ENCODE measurements at places on chromosomes 16 and 17.
A peak's percentile ranks its signal among the peaks of the same experiment; 100 is the strongest.

- no peak for DNase-seq
Observed at GRCh38 chr16:17303101-17303500, 167.7 kb downstream of the XYLT1 start.

GRCh38 chr16:1420111-1420539, 422 bp downstream of the UQCC4 start:
- no peak for DNase-seq

GRCh38 chr16:83966153-83966696, 1.8 kb upstream of the NECAB2 start:
- no peak for DNase-seq

GRCh38 chr17:69287168-69287567, 39.8 kb downstream of the ABCA5 start:
- no peak for DNase-seq

DNA sequence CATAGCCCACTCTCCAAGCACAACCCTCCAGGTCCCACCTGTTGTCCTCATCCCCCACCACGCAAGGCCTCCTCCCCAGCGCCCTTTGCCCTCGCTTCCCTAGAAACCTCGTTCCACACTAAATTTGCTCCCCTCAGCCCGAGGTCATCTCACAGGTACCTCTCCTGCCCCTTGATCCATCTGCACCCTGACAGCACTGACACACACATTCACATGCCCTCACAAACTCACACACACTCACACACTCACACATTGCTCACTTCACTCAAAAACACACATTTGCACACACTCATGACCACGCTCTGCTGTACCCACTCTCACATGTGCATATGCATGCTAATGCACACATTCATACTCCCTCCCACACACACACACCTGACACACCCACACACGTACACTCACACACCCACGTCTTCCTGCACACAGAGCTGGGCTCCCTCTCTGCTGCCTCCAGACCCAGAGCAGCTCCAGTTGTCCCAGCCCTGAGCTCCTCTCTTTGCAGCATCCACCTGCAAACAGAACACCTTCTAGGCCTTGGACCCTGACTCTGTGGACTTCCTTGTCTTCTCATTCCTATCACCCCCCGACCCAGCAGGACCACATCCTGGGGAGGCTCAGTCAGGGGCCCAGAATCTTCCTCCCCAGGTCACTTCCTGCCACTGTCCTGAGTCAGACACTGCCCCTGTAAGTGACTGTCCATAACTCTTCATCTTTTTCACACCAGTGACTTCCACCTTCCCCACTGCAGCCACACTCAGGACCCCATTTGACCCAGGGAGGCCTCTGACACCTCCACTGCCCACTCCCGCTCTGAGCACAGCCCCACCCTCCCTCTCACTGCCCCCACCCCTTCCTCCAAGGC, 4.9 kb downstream of the ASGR2 start:
- no peak for DNase-seq

DNA sequence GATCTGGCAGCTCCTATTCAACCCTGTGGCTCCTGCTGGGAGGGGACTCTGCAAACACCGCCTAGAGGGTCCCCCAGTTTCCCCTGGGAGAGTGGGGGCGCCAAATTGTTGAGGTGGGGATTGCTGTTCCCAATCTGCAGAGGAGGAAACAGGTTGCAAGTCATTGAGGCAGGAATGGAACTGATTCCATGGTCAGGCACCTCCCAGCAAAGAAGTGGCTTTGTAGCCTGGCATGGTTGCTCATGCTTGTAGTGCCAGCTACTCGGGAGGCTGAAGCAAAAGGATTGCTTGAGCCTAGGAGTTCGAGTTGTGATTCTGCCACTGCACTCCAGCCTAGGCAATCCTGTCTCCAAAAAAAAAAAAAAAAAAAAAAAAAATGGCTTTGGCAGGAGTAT, 198 bp upstream of the PYDC1 start:
- DNase-seq = no peak

GRCh38 chr16:28260193-28260592, 32.1 kb upstream of the SBK1 start:
- DNase-seq = no peak

DNA sequence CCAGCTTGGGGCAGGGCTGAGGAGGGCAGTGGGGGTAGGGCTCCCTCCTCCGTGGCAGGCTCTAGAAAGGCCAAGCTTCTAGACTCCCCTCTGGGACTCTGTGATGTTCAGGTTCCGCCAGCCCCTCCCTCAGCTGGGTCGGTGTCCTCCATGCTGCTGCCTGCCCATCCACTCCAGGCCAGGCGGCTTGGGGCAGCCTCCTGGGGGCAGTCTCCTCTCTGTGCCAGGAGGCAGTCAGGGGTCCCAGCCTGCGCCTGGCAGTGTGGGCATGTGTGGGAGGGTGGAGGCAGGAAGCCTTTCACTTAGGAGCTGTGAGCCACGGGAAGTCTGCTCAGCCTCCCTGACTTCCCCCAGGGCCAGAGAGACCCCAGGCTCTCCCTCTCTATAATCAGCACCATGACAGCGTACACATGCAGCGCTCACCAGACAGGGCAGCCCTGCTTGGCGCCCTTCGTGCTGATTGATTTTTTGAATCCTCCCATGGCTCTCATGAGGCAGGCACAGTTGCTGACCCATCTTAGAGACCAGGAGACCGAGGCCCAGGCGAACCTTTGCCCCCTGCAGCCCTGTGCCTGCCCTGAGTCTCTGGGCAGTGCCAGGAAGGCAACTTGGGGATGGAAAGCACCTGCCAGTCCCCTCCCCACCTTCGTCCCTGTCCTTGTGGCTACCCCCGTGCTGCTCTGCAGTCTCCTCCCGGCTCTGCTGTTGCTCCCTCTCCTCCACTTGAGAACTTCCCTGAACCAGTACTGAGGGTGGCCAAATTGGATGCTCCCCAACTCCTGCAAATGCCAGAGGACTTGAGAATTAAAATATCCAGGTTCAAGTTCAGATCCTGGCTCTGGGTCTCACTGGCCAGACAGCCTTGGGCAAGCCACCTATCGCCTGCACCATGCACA, 234.7 kb upstream of the GSE1 start:
- no peak for DNase-seq

- DNase-seq = no peak
Observed at GRCh38 chr17:74832421-74832820, 27.3 kb downstream of the GRIN2C start.

DNA sequence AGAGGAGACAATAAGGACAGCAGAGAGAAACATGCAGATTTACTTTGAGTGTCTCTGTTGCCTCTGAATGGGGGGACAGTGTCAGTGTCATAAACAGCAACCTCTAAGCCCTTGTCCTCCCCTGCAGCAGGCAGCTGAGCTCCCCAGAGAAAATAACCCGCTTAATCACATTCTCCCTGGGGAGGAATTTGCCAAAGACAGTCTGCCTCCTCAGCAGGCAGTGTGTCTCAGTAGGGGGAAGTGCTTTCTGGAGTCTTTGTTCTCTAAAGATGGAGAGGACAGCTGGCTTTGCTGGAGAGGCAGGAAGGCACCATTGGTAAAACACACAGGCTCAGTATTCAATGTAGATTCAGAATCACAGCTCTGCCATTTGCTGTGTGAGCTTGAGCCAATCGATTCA, 16.1 kb downstream of the TEKT5 start:
- DNase-seq = no peak

GRCh38 chr17:63780928-63781327, 7.0 kb downstream of the DDX42 start:
- no peak for DNase-seq

DNA sequence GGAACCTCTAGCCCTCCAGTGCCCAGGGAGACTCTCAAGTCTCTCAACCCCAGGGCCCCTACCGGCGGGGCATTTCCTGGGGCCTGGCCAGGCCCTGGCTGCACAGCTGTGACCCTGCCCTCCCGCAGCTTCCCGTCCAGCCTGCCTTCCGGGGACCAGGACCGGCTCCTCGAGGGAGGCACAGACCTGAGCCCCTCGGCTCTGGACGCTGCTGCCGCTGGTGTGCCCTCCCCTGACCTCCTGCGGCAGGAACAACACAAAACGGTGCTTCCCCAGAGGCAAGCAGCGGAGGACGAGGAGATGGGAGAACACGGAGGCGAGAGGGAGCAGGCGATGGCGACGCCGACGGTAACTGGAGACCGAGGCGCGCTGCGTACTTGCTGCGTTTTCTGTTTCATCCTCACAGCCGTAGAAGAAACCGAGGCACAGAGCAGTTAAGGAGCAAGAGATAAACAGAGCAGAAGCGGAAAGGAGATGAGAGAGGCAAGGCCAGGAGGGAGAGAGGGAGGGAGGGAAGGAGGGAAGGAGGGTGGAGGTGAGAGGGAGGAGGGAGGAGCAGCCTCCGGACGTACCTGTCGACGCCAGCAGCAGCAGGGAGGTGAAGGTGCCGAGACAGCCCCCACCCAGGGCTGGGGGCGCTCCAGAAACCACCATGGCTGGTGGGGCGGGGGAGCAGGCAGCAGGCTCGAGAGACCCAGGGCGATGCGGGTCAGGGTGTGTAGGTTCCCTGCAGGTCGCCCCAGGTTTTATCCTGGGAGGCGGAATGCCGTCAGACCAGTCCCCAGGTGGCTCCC, at the start of gene PRSS22:
Gene PRSS22, minus strand, starts transcription at position 720 of the 794 bp plus-strand sequence. Its CDS starts 66 bp downstream, at position 654.
- no peak for DNase-seq

GRCh38 chr17:80855948-80856862, 135.4 kb upstream of the CHMP6 start:
- DNase-seq = no peak

DNA sequence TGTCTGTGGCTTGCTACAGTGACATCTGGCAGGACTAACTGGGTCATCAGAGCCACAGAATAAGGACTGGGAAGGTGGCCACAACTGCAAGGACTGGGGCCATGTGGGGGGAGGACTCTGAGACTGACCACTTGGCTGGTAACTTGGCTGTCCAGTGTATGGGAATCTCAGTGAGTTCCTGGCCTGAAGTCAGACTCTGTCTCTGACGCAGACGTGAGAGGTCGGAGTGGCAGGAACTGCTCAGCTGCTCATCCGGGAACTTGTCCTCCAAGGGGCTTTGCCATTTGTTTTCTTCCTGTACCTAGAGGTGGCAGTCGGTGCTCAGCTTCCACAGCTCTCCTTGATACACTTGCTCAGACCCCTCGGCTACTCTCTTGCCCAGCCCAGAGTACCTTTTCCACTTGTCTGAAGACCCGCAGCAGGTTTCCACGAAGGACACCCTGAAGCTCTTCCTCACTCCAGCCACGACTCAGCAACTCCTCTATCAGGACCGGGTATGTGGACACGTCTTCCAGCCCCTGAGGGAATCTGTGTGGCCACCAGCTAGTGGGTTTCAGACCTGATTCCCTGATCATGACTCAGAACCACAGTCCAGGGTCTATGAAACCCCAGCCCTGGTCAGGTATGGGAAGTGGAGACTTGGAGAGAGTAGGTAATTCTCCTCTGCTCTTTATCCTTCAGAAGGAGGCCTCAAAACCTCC, 7.3 kb upstream of the DPEP3 start:
- DNase-seq = no peak

GRCh38 chr16:8908810-8909468, 26.8 kb downstream of the LITAFD start:
- no peak for DNase-seq

- no peak for DNase-seq
Observed at GRCh38 chr17:17675925-17676534, 5.2 kb upstream of the RAI1 start.

- DNase-seq = no peak
Observed at GRCh38 chr16:12532871-12533610, 270.6 kb downstream of the CPPED1 start.

DNA sequence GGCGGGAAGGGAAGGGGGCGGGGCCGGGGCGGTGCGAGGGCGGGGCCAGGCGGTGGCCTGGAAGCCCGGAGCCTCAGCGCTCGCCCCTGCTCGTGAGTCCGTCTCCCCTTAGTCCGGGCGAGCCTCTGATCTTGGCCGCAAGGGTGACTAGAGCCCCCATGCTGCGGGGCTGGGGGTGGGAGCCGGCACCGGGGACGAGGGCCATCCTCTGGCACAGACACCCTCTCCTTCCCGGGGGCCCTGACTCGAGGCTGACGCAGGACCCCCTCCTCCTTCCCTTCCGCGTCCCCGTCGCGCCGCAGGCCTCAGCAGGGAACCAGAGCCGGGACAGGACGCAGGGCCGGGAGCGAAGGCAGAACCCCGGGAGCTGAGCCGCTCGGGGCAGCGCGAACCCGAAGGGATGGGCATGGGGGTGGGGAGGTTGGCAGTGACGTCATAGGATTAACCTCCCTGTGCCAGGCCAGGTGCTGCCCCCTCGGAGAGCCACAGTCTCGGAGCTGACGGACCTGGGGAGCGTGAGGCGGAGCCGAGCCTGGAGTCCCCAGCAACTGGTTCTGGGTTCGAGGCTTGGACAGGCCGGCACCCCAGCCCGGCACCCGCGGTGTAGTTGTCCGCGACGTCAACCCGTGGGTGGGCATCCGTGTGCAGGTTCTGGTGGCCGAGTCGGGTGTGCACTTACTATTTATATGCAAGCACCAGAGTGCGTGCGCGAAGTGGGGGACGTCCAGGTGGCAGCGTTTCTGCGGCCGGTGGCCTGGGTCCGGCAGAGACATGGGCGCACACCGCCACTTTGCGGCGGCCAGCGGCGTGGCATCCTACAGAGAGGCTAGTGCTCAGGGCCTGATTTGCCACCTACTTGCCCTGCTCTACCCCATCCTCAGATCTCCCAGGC, 503 bp upstream of the PLCD3 start:
- DNase-seq = peak; percentile 93

DNA sequence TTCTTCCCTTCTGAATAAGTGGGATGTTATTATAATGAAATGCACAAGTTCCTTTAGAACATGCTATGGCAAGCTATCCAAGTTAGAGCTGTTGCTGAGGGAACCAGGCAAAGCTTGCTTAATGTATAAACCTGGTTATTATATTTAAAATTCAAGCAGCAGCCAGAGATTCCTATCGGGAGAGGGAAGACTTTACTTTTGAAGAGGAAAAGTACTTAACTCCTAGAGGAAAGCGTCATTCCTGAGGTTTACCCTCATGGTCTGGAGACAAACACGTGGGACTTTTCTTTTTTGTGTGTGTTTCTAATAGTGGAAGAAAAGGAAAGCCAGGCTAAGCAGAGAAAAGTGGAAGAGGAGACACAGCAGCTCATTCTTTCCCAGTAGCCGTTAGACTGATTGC, 39.9 kb upstream of the MYH10 start:
- no peak for DNase-seq

DNA sequence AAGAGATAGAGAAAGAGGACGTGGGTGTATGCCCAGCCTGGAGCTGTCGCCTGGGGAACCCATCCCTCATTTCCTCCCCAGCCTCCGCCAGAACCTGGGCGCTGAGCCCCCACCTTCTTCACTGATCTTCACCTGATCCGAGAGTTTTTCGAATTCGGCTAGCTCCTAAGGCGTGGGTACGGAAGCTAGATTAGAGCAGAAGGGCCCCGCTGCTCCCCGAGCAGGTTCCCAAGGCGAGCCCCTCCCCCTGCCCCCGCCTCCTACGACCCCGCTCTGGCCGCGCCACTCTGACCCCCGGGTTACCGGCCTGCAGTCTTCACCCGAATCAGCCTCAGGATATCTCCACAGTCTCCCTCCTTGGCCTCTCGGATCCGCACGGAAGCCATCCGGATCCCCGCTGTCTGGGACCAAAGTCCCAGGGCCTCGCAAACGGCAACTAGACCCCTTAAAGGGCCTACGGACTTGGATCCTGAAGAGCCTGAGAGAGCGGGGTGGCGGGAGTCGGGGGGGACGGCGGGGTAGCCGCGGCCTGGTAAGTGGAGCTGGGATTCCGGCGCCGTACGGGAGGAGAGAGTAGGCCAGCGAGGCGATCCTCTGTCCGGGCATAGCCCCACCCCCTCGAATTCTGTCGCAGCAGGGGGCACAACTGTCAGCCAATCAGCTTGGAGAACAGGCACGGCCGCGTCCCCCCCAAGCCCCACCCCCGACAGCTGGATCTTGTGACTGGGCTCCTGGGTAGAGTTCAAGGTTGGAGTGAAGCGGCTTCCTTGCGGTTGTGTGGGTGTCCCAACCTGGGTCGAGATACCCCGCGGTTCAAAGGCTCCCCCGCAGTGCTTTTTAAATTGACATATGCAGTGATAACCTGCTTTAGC, at the start of gene SAT2:
Gene SAT2, minus strand, starts transcription at position 572 of the 872 bp plus-strand sequence. Its CDS starts 186 bp downstream, at position 386.
- DNase-seq = peak; percentile 84
